ENCODE measurements at places on chromosomes 2 and 18. TPM values are rescaled to one million over a fixed set of nuclear protein-coding genes. Genes with fewer than 3 reads are reported as not detected.
A peak's percentile ranks its signal among the peaks of the same experiment; 100 is the strongest.

ACTR2 gene
- total RNA-seq = 150 TPM

LIPG gene
- 2.2 TPM for total RNA-seq

DNAH6 gene
- total RNA-seq = 1.1 TPM

CAB39 gene
- total RNA-seq = 108 TPM

C1GALT1C1L gene
- total RNA-seq = 1.1 TPM

DNA sequence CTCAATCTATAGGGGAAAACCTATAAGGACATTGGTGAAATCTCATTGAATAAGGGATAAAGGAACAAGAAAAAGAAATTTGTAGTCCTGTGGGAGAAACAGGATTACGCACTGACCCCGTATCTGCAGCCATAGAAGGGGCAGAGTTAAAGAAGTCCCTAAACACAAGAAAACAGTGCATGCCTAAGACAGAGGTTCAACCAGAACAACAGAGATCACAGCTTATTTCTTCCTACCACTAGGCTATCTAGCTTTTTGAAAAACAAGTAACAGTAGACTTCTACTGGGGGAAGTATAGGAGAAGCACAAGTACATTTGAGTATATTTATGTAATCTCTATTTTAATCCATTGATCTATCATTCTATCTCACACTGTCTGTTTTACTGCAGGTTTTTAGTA, 485.2 kb upstream of the REG3G start:
- DNase-seq = no peak

DNA sequence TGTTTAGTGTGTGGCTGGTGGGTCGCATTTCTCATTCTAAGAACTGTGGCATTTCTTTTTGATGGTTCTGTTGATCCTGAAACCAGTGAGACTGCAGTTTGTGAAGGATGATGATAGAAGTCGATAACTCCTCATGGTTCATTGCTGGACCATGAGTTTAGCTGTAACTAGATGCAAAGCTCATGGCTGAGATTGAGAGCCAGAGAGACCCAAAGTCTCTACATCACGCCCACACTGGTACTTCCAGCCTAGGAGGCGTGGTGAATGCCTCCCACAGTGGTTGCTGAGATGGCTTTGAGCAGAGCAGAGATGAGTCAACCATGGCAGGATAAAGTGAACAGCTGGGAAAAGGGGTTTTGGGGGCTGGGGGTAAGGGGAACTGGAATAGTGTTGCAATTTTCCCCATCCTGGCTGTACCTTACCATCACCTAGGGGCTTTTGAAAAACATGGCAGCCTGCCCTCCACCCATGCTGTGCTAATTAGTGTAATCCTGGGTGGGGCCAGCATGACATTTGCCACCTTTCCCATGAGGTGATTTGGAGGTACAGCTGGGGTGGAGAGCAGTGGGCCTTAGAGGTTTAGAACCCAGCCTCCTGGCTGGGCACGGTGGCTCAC, 24.1 kb downstream of the INPP4A start:
- no peak for DNase-seq

DNA sequence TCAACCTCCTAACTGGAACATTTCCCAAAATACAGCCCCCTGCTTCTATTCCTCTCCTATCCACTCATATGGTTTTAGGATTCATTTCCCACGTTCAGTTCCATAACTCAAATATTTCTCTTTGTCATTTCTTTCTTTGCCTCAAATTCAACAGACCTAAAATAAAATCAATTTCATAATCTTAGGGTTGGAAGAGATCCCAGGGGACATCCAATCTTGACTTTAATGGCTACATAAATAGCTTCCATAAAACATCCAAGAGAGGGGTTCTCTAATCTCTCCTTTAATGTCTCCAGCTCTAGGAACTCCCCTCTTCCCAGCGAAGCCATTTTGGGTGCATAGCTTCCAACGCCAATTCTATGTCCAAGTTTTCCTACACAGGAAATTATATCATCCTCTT, 33.8 kb downstream of the RBKS start:
- no peak for DNase-seq

DNA sequence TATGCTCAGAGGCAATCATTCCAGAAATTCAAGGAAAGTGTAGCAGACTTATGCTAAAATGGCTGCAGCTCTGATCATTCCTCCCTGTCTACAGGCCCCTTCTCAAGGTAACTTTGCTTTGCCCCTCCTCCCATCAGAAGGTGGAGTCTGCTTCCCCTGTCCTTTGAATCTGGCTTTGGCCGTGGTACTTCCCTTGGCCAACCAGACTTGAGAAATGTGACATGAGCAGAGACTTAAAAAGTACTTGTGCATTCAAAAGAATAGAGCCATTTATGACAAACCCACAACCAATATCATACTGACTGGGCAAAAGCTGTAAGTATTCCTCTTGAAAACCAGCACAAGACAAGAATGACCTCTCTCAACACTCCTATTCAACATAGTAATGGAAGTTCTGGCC, 59.5 kb upstream of the NCKAP5 start:
- no peak for DNase-seq

- no peak for DNase-seq
These were observed 11.8 kb upstream of the LHCGR start for GRCh38 chr2:48767330-48767729.

- no peak for DNase-seq
These were observed 1.9 kb downstream of the BIN1 start for GRCh38 chr2:127104881-127105655.

GRCh38 chr2:192286093-192286701, 91.5 kb upstream of the TMEFF2 start:
- no peak for DNase-seq

DNA sequence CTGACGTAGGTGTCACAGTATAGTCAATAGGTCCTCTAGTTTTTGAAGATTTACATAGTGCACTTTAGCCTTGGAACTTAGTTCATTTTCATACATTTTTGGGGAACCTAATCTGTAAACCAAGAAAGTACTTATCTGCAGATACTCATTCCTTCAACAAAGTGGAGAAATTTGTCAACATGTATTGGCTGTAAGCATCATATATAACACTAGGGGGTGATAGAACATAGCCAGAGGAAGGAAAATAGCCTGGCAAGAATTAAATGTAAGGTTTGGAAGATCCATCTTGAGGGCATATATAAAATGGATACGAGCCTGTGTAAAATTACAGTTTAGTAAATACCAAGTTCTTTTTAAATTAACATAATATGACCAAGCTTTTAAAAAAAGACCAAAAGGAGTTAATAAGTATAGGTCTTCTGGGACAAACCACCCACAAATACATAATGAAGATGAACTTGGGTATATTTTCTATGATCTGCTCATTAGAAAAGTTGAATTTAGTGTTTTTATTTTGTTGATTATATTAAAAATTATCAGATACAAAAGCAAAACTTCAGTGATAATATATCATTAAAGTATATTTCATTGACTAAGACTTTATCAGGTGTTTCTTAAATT, 18.2 kb downstream of the RPL37A start:
- peak; percentile 43 for DNase-seq

Data from SJSA1 (cell line).